Stromal cell of bone marrow (primary cell): ENCODE measurements at places on chromosomes 1 and 21.

- DNase-seq = no peak
These were observed 45.9 kb downstream of the NID1 start for GRCh38 chr1:236018885-236019453.

DNA sequence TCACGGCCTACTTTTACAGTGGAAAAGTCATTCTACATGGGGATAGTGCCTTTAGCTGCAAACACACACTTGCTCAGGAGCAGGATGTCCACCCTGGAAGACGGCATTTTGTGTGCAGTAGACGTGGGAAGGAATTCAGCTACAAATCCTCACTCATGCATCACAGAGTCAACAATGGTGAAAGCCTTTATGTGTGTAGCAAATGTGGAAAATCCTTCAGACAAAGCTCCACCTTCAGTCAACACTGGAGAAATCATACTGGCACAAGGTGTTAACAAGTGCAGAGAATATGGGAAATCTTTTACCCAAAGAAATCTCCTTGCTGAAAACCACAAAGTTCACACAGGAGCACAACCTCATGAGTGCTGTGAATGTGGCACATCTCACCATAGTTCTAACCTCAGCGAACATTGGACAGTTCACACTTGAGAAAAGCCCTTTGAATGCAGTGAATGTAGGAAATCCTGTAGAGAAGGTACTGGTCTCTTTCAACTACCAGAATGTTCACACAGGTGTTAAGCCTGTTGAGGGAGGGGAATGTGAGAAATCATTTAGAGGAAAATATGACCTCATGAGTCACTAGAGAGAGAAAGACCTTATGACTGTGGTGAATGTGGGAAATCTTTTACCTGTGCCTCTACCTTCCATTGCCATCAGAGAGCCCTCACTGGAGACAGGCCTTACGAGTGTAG, 101.8 kb downstream of the PTGS2 start:
- no peak for DNase-seq

- no peak for DNase-seq
These were observed 325.1 kb downstream of the BRINP2 start for GRCh38 chr1:177495878-177496277.

- DNase-seq = no peak
These were observed 299.4 kb downstream of the RYR2 start for GRCh38 chr1:237341391-237341790.
